ENCODE measurements at places on chromosomes 13 and 19. TPM values are rescaled to one million over a fixed set of nuclear protein-coding genes. Genes with fewer than 3 reads are reported as not detected.
A peak's percentile ranks its signal among the peaks of the same experiment; 100 is the strongest.

DNA sequence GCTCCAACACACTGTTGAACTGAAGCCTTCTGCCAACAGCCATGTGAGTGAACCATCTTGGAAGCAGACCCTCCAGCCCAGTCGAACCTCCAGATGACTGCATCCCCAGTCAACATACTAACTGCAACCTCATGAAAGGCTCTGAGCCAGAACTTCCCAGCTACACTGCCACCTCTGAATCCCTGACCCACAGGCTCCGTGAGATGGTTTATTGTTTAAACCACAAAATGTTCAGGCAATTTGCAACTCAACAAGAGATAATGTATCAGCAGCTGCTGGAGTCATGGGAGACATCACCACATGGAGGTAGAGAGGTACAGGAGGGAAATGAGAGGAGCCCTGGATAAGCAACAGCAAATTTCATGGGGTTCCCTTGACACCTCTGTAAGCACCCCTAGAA lies 266.4 kb upstream of the NBEA start:
- DNase-seq, result no peak

DNA sequence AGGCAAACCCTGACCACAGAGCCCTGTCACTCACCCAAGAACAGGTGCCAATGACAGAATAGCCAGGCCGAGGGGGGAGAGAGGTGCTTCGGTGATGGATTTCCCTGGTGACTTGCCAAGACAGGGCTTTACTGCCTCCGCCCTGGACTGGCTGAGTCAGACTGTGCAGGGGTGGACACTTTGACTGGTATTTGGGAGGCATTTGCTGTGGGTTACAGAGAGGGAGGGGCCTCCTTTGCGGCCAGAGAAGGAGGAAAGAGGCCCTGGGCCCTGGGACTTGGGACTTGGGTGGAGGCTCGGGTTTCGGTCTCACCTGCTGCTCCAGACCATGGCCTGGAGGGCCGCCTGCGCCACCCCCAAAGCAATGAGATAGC lies 4.6 kb upstream of the EPS8L1 start:
- no peak for DNase-seq

- peak; percentile 82 for DNase-seq
These were observed 48.6 kb upstream of the PCDH8 start for GRCh38 chr13:52896827-52897659.

DNA sequence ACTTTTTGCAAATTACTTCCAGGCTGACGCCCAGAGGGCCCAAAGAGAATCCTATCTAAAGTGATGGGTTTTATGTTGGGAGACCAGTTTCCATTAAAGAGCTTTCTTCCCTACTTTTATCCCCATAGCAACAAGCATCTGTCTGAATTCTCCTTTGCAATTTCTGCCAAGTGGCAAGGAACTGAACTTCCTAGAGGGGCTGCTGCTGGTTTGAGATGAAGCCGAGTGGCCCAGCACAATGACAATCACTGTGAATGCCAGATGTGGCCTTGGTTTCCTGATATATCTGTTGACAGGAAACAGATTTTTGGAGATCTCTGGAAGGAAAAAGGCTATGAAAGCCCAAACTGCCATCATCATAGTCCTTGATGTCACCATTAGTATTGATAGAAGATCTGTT lies 198.6 kb downstream of the OXGR1 start:
- DNase-seq, result no peak

GRCh38 chr13:32314271-32315237 lies 609 bp downstream of the ZAR1L start:
- peak; percentile 52 for DNase-seq

DNA sequence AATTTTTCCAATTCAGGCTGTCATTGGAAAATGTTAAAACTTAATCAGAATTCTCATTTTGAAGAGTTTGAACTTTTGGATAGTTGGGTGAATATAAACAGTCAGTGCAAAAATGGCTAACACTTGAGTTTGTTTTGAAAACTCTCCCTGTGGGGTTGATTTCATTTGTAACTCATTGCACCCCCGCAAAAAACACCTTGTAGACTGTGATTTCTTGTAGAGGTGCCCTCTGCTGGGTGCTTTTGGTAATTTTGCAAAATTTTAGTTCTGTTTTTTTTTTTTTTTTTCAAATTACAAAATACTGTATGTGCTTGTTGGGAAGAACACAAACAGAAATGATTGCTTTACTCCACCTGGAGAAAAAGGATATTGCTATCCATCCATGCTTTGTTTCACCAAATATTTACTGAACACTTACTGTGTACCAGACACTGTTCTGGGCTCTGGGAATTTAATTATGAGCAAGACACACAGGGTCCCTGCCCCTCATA lies 28.2 kb upstream of the GPI start:
- peak; percentile 55 for DNase-seq

DNA sequence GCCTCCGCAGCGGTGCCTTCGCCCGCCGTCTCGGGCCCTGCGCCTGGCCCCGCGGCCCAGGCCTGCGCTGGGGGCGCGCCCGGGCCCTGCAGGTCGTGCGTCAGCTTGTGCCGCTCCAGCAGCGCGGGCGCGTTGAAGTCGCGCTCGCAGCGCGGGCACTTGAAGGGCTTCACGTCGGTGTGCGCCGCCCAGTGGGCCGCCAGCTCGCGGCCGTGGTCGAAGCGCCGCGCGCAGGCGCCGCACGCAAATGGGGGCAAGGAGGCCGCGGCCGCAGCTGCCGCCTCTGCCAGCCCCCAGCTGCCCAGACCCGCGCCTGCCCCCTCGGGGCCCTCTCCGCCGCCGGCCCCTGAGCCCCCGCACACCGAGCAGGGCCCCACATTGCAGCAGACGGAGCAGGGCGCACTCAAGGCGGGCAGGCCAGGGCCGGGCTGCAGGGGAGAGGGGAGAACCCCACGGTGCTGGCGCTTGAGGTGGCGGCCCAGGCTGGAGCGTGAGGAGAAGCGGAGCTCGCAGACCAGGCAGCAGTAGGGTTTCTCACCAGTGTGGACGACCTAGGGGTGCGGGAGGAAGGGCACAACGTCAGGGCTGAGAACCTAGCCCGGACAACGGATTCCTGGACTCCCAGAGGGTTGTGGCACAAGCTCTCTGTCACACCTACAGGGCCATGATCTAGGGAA lies 6.1 kb downstream of the FIZ1 start:
- DNase-seq, result no peak

GRCh38 chr19:7815325-7815724 lies 14.7 kb upstream of the EVI5L start:
- no peak for DNase-seq

Gene PLIN3
- 95.2 TPM for total RNA-seq

Measured in H7 (cell line).